8988T (cell line): ENCODE measurements at places on chromosomes 6 and 20.

- DNase-seq: peak; percentile 56
Measured at GRCh38 chr6:131949909-131950766, 1.0 kb downstream of the CCN2 start.

DNA sequence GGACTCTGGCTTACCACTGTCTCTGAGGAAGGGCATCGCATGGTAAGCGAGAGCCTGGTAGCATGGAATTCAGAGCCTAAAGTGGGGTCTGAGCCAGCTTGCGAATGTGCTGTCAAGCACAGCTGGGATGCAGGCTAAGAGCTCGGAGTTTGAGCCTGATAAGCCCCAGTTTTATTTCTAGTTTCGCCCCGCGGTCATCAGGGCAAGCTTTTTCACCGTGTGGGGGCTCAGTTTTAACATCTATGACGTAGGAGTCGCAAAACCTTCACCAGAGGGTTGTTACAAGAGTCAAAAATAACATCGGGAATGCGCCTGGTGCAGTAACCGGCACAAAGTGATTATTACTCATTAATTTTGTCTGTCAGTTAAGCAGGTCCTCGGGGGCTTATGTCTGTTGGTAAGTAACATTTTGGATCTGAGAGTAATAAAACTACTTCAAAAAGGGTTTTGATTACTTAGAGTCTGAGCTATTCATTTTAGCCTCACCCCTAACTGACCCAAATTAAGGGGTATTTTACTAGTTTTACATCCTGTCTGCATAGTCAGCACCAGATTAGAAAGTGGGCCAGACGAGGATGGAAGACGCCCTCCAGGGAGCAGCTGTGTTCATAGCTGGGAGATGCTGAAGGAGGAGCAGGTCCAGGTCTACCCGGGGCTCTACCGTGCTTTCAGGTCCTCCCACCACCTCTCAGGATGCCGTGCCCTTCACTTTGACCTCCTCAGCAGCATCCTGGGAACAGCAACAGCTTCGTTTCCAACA lies 29.7 kb downstream of the SLC22A23 start:
- DNase-seq: no peak

- DNase-seq: no peak
Measured at GRCh38 chr6:93927731-93928130, 508.4 kb upstream of the EPHA7 start.

DNA sequence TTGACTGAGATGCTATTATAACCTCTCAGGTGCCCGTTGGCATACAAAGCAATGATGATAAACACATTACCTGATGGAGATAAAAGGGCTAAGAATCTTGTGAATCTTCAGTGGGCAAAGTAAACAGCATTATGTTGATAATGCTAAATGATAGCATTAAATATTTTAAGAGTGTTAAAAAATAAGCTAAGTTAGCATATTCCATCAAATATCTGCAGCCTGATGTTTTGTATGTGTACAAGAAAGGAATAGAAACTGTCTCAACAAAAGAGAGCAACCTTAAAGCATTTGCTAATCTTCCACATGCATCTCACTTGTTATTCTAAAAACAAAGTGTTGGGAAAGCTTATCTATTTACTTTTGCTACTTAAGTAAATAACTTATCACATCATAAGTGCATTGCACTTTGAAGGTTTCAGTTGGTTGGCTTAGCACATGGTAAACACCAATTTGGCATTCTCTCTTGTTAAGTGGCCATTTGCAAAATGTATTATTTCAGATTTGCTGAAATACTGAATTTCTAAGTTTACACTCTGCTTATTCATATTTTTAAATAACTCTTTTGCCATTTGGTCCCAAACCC lies 151.6 kb downstream of the SYNDIG1 start:
- DNase-seq: no peak

GRCh38 chr20:50385733-50386640 lies 124.2 kb upstream of the PTPN1 start:
- DNase-seq: no peak

- DNase-seq: no peak
Measured at GRCh38 chr20:38460040-38460623, 12.5 kb upstream of the RALGAPB start.

DNA sequence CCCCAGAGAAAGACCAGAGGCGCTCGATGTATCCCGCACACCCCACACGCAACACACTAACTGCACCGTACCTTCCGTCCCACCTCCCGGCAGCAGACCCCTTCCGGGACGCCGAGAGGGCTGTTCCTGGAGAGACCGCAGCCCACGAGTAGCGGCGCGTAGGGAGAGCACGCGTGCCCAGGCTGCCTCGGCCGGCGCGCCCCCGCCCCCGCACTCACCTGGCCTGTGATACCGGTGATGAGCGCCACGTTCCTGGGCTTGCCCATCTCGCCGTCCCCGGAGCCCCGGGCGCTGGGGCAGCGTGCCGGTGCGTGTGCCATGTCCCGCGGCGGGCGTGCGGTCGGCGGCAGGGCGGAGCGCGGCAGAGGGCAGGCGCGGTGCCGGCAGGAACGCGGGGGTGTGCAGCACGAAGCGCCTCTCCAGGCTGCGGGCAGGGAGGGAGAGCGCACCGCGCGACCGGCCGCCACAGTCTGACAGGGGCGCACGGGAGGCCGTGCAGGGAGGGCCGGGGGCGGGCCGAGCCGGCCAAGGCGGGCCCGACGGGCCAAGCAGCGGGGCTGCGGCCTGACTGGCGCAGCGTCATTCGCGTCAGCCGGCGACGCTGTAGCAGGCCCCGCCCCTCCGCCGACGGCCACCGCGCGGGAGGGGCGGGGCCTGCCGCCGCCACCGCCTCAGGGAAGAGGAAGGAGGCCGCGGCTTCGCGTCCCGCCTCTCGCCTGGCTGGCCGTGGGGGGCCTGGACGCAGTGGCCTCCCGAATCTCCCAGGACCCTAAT lies at the start of gene GMDS:
Gene GMDS (minus strand): TSS at position 503 of the 774 bp plus-strand sequence.
- peak; percentile 98 for DNase-seq

DNA sequence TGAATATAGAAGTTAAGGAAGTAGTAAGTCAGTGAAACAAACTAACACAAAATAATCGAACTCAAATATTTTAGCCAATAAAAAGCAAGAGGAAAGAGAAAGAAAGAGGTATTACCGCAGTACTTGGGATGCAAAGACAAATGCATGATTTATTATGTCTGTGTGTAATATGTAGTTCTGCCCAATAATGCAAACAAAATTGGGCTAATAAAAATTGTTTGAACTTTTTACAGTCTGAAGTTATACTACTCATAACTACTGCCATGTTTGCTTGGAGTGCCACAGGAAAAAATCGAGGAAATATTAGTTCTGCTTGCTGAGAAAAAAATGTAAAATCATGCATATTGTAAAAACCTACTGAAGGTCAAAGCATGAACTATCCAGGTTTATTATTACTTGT lies 360.3 kb upstream of the KCNQ5 start:
- DNase-seq: no peak

GRCh38 chr20:41047975-41048305 lies 19.3 kb downstream of the TOP1 start:
- DNase-seq: no peak

GRCh38 chr6:157614026-157614568 lies 208.9 kb upstream of the SNX9 start:
- no peak for DNase-seq

GRCh38 chr6:163469459-163469985 lies 55.0 kb downstream of the QKI start:
- DNase-seq: no peak

DNA sequence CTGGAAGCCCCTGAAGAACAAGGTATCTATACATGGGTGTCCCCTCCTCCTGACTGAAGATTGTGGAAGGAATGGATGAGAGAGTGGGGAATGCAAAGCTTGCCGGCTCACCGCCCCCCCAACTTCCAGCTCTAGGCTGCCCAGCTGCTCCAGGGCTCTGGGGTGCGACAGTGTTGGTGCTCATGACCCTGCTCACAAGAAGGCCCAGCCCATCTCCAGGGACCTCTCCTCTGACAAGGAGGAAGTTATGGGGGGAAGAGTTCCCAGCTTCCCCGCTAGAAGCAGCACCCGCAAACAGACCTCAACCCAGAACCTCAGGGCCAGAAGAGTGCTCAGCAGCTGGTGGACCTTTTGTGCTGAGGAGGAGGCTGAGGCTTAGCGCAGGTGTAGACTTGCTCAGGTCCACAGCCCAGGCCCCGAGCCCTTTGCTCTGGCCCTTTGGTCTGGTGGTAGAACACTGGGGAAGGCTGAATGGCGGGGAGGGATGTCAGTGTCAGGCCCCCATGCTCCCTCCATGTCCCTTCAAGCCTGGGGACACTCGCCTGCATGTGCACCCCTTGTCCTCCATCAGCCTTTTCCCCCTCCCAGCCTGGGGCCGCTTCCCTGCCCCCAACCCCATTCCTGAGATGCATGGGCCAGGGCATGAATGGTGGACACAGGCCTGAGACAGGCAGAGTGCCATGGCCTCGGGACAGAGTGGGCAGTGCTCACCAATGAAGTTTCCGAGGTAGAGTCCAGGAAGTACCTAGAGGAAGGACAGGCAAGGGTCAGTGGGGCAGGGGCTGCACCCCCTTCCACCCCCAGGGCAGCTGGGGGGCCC lies 1.3 kb downstream of the DUSP15 start:
- DNase-seq: no peak

GRCh38 chr6:13147782-13148181 lies 180.6 kb downstream of the TBC1D7 start:
- no peak for DNase-seq

- DNase-seq: no peak
Measured at GRCh38 chr6:19137505-19137904, 699.7 kb upstream of the ID4 start.

DNA sequence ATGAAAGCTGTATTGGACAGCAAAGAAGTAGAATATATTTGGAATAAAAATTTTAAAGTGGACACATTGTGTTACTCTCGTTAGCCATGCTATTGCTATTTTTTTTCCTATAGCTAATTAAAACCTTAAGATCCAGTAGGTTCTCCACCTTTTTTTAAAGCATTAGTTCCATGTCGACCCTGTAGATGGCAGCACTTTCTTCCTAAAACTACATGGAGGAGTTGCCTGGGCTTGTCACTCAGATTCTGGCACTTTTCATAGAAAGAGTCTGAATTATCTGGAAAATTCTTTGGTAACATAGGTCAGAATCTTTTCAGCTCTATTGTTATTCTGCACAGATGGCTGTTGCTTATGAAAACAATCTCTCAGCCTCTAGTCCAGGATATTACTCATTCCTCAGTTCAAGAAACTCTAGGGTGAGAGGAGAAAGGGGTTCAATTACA lies 42.0 kb upstream of the ESR1 start:
- no peak for DNase-seq

- no peak for DNase-seq
Measured at GRCh38 chr6:137864812-137865508, 2.1 kb upstream of the TNFAIP3 start.

DNA sequence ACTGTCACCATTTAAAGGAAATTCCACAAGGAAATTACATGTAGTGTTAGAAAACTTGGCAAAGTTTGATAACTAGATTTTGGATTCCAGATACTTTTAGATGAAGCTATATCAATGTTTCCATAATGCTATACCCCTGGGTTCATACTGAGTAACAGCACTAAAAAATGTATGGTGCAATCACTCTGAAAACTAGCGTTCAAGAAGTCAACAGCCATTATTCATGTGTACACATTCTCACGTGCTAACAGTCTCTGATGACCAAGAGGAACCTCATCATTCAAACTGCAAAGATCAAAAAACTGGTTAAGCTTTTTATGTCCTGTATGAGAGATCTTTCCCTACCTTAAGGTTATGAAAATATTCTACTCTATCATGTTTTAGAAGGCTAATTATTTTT lies 197.6 kb downstream of the GMDS start:
- DNase-seq: no peak

DNA sequence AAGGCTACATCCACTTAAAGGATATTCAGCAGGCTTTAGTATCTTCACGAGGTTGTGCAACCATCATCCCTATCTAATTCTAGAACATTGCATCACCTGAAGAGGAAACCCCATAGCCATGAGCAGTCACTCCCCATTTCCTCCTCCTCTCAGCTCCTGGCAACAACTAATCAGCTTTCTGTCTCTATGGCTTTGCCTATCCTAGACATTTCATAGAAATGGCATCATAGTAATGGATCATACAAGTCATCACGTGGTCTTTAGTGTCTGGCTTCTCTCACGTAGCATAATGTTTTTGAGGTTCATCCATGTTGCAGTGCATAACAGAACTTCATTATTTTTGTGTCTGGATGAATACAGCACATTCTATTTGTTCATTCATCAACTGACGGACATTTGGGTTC lies 20.5 kb downstream of the SNAI1 start:
- no peak for DNase-seq

- DNase-seq: no peak
Measured at GRCh38 chr6:161618831-161619454, 345.1 kb upstream of the AGPAT4 start.

DNA sequence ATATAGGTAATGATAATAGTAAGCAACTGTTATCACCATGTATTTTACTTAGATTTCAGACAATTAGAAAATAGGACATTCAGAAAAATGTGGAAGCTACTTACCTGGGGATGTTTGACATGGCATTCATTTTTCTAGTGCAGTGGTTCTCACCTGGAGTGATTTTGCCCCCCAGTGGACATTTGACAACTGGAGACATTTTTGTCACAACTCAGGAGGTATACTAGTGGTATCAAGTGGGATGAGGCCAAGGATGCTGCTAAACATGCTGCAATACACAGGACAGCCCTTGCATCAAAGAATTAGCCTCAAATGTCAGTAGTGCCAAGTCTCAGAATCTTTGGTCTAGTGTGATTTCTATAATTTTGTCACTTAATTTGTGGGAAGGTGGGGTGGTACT lies 36.1 kb downstream of the NUS1 start:
- DNase-seq: no peak

- no peak for DNase-seq
Measured at GRCh38 chr20:24909086-24909780, 39.8 kb upstream of the CST7 start.

- no peak for DNase-seq
Measured at GRCh38 chr6:17211101-17211500, 70.1 kb upstream of the RBM24 start.

GRCh38 chr6:35386989-35387388 lies 44.6 kb downstream of the PPARD start:
- DNase-seq: no peak

DNA sequence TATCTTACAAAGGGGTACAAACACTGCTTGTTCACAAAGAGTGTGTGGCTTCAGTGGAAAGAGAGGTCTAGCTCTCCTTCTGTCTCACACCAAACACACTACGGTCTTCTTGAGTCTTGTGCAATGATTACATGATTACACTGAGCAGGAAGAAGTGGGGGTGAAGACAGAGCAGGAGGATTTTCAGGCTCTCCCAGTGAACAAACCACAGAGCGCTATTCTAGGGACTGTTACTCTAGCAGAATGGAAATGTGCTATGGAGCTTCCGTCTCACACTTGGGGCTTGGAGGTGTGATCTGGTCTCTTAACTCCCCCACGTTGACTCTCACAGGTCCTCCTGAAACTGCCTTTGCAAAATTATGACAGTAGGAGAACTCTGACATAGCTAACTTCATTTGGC lies 203.4 kb downstream of the MYLK4 start:
- DNase-seq: no peak

- no peak for DNase-seq
Measured at GRCh38 chr20:54456423-54456822, 19.0 kb upstream of the DOK5 start.

DNA sequence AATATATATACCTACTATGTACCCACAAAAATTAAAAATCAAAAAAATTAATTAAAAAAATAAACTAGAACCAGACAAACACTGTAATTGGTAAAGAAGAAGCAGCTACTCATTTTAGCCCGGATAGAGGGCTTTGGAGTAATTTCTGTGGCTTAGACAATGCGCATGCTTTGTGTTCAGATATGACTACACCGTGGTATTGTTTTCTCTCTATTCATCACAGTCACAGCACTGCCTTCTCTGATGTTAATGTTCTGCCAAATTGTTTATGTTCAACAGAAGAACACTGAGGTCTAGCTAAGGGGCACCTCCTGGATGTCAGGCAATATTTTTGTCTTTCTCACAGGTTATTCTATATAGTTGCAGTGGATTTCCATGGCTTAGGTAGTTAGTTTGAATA lies 77.5 kb upstream of the GJE1 start:
- DNase-seq: no peak
